Stimulated activated CD4-positive, alpha-beta T cell treated with anti-CD3 and anti-CD28 coated beads, TNF-alpha, amount 100 ng/mL, for 4 hours (primary cell): ENCODE measurements at places on chromosomes 5 and 9.

DNA sequence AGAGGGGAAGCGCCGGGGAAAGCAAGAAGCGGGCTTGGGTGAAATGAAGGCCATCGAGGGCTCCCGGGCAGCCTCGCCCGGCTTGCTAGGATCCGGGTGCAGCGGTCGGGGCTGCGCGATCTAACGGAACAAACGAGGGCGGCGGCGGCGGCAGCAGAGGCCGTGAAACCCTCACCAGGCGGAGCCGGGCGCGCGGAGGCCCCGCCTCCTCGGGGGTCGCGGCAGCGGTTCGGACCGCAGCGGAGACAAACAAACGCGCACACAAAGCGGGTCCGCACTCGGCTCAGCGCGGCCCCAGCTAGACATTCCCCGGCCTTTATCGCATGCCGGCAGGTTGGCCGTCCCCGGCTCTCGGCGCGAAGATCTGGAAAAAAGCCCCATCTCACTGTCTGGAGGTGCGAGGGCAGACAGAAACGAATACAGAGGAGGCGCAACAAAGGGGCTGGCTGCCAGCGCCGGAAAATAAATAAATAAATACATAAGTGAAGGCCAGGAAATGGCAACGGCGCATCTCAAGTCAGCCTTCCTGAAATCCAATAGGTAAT, 10.5 kb upstream of the TRIM36 start:
- DNase-seq: no peak

DNA sequence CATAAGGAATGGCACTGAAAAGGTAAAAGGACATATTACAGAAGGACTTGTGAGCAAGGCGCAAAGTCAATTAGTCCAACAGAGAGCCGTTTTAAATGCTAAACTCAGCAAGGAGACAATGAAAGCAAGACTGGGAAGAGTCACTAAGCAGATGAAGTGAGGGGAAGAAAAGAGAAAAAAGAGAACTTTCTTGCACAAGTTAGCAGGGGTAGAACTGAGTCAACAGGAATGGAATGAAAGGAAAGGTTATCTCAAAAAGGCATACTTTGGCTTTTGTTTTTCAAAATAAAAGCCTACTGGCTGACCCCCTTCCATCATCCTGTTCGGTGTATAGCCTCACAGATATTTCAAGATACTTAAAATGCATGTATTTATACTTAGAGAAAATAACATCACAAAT, 75.0 kb downstream of the NR6A1 start:
- DNase-seq: no peak

DNA sequence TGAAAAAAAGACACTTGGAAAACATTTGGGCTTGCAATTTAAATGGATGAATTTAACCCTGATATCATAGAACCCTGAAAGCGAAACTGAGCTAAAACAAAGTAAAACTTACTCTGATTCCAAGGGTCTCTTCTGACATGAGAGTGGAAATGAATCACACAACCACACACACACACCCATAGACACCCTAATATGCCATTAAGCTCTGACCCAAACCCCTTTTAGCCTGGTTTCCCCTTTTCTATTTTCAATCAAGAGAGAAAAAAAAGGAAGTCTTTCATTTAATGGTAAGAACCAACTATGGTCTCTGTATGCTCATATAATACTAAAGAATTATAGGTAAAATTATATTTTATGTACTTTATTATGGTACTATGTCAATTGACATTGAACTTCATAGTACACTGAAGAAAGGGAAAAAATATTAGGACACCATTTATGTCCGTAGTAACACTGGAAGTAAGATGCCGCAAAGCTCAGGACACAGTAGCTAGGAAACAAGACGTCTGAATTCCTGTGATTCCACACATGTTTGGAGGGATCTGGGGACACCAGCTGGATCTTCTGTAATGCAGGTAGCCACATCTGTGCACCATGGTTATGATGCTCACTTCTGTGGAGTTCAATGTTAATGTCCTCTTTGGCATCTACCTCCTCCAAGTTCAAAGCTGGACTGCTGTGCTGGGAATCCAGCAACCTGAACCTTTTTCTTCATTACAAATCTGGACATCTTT, 95.8 kb downstream of the PCSK1 start:
- no peak for DNase-seq

GRCh38 chr5:158570502-158570901, 529.2 kb downstream of the EBF1 start:
- no peak for DNase-seq

DNA sequence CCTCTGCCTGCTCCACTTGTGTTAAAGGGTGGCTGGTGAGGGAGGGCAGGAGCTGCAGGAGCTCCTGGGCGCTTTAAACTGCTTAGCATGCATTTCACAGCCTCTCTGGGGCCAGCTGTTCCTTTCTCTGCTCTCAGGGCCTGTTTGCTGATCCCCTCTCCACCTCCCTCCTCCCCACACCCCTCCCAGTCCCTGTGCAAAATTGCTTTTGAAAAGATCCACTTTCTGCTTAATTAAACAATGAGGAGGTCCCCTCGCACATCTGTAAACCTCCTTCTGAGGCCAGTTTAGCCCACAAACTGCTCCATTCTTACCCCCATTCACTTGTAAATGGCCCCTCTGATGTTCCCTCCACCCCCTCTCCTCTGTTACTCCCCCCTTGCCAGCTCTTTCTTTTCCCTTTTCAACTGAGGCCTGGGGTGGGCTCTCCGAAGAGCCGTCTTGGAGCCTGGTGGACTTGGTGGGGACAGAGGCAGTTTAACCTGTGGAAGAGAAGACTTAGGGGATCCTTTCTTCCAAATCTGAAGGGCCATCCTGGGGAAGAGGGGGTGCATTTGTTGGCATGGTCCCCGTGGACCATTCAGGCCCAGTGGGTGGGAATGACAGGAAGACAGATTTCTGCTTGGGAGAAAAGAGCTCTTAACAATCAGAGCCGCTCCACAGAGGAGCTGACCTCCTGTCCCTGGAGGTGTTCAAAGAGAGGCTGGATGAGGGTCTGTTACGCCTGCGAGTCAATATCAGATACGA, 12.0 kb downstream of the URM1 start:
- no peak for DNase-seq

DNA sequence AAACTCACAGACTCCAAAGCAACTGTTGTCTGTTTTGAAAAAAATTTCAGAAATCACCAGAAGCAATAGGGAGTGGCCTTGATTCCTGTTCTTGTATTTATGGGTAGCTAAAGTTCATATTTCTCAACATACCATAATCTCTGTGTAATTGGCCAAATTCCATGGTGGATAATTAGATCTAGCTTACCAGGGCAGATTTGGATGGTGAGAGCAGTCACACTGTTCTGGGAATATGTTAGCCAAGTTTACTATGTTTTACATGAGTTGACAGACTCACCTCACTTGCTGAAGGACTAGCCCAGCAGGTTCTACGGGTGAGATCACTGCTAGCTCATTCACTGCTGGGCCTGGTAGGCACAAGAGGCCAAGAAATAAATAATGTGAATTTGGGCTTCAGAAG, 32.7 kb upstream of the CDKN2B start:
- no peak for DNase-seq

GRCh38 chr5:58025809-58026208, 434.1 kb downstream of the PLK2 start:
- no peak for DNase-seq

GRCh38 chr9:92950359-92950955, 3.1 kb downstream of the FGD3 start:
- no peak for DNase-seq

DNA sequence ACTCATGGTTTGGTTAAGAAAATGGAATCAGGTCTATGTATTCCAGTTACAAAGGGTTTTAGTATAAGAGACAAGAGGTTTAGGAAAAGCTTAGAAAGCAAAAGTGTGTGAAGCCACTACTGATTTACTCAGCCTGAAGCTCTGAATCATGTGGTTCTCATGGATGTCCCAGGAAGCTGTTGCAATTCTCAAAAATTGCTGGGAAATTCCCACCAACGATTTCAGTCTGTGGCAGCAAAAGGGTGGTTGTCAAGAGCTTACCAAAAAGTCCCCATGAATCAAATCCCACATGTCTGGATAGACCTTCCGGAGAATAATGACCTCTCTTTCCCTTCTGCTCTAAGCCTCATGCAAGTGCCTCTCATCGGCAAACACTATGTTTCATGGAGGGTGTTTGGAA, 929.9 kb downstream of the TLE4 start:
- DNase-seq: no peak

GRCh38 chr9:116686135-116686534, 970 bp upstream of the TRIM32 start:
- no peak for DNase-seq

DNA sequence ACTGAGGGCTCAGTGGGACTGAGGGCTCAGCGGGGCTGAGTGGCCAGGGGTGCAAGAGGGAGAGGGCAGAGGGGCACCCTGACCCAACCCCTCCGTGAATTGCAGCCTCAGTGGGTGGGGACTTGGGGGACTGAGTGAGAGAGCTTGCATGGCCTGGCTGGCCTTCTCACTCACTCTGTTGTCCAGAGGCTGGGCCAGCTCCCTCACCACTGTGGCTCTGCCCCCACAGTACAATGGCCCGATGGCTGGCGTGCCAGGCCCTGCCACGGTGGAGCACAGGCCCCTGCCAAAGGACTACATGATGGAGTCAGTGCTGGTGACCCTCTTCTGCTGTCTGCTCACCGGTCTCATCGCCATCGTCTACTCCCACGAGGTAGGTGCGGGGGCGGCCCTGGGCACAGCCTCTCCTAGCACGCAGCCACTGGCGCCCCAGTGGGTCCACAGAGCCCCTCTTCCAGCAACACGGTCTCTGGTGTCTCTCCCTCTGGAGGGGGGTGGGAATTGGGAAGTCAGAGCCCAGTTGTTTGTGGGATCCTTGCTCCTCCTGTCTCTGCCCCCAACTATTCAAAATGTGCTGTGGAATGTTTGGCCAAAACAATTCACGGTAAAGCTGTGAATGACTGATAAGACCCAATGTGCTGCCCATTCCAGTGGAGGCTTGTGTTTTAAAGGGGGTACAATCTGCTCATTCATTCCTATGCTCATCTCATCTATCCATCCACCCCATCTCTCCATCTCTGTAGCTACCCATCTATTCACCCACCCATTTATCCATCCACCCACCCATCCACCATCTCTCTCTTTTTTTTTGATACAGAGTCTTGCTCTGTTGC, 10.7 kb downstream of the PRRT1B start:
- no peak for DNase-seq

DNA sequence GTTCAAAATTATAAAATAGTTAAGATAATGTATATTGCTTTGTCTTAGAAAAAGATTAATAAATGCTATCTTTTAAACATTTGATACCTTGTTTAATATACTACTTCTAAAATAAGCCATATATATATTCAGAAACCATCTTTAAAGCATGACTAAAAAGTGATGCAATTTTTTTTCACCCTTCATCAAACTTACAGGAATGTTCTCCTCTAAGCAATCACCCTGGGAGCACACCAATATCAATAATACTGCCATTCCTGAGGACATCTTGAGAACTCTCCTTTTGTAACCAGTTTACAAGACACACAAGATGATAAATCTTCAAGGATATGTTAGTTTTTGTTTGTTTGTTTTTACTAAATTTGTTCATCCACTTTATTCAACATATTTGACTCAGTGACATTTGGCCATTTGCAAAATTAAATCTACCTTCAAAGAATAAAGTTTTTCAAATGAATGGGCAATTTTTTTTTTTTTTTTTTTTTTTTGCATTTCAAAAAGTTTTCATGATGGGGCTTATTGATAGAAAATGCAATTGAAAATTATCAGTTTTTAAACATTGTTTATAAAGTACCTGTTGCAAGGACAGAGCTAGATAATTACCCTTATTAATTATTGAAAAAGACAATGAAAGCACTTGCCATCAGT, 17.2 kb downstream of the FOXD1 start:
- no peak for DNase-seq

GRCh38 chr9:72772661-72773060, 180.2 kb downstream of the ALDH1A1 start:
- DNase-seq: no peak

- no peak for DNase-seq
Measured at GRCh38 chr9:99851500-99851822, 29.8 kb downstream of the NR4A3 start.

- DNase-seq: no peak
Measured at GRCh38 chr5:134053314-134053839, 48.6 kb upstream of the VDAC1 start.

DNA sequence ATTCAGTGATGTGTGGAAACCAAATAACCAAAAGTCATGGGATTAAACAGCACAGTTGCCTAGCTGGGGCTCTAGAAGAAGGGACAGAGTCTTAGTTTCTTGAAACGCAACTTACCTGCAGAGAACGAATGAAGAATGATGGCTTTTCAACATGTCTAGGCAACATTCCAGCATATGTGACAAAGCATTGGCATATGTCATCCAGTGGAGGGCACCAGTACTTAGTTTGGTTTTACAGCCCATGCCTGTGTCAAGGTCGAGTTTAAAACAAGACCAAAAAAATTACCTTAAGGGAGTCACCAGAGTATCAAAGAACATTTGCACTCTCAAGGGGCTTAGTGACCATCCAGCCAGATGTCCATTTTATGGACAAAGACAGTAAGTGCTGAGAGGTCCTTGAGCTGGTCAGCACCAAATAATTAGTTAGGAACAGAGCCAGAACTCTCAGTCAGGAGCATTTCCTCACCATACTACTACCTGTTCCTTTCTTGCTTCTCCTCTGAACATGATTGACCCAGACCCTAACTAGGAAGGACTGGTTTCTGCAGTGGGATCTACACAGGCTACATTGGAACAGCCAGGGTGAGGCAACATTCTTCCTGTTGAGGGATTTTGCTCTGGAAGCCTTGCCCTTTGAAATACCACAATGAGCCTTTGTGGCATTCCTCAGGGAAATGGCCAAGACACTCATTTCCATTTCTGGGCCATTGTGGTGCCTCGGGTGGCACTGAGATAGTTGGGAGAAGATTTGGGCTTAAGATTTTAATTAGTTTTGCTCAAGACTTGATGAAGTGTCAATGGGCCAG, 75.4 kb upstream of the ANKH start:
- DNase-seq: no peak

- DNase-seq: no peak
Measured at GRCh38 chr5:36683821-36684434, 77.5 kb downstream of the SLC1A3 start.

- DNase-seq: no peak
Measured at GRCh38 chr9:93456504-93456903, 3.1 kb upstream of the FAM120AOS start.

- DNase-seq: no peak
Measured at GRCh38 chr9:95217936-95218335, 99.6 kb downstream of the FANCC start.

DNA sequence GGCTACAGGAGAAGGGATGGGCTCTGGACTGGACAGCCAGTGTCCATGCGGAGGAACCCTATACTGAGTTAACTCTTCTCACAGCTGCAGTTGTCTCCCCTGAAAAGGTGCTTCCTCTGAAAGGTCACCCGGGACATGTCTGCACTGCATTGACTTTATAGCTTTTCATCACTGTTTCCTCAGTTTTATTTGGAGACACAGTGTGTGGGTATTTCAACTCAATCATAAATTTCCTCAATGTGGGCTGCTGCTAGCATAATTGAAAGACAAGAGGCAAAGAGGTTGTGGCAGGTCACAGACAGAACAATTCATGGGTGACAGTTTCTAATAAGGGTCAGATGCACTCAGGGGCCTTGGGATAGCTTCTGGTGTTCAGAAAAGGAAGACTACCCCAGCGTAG, 336.8 kb downstream of the KDM4C start:
- no peak for DNase-seq
